Temporal lobe (tissue), 4 donors: ENCODE measurements at places on chromosomes 3 and 15. TPM values are rescaled to one million over a fixed set of nuclear protein-coding genes. Genes with fewer than 3 reads are reported as not detected.

The COL8A1 gene
- total RNA-seq = 3.4 TPM

The TMPRSS7 gene
- total RNA-seq = not detected

The CTDSPL gene
- total RNA-seq = 11.8 TPM

The SEC62 gene
- total RNA-seq = 76.0 TPM

The GOLGA6A gene
- total RNA-seq = not detected

The BCL6 gene
- 14.0 TPM for total RNA-seq

The RHOV gene
- 8.9 TPM for total RNA-seq

The TMC3 gene
- 0.25 TPM for total RNA-seq

The DUOXA2 gene
- not detected for total RNA-seq

The LRTM1 gene
- total RNA-seq = not detected

The CFAP91 gene
- 4.9 TPM for total RNA-seq
